Breast epithelium (tissue), 4 donors: ENCODE measurements at places on chromosomes 16 and 17. TPM values are rescaled to one million over a fixed set of nuclear protein-coding genes. Genes with fewer than 3 reads are reported as not detected.
A peak's percentile ranks its signal among the peaks of the same experiment; 100 is the strongest.

CTRB1 gene
- not detected for total RNA-seq

PRSS53 gene
- 1.3 TPM for total RNA-seq

ZNF750 gene
- total RNA-seq, result 7.8 TPM

GRCh38 chr17:37608351-37609169, 658 bp downstream of the SYNRG start:
- no peak for DNase-seq

- DNase-seq, result no peak
These were observed 199.1 kb downstream of the HS3ST3B1 start for GRCh38 chr17:14499976-14500375.

DNA sequence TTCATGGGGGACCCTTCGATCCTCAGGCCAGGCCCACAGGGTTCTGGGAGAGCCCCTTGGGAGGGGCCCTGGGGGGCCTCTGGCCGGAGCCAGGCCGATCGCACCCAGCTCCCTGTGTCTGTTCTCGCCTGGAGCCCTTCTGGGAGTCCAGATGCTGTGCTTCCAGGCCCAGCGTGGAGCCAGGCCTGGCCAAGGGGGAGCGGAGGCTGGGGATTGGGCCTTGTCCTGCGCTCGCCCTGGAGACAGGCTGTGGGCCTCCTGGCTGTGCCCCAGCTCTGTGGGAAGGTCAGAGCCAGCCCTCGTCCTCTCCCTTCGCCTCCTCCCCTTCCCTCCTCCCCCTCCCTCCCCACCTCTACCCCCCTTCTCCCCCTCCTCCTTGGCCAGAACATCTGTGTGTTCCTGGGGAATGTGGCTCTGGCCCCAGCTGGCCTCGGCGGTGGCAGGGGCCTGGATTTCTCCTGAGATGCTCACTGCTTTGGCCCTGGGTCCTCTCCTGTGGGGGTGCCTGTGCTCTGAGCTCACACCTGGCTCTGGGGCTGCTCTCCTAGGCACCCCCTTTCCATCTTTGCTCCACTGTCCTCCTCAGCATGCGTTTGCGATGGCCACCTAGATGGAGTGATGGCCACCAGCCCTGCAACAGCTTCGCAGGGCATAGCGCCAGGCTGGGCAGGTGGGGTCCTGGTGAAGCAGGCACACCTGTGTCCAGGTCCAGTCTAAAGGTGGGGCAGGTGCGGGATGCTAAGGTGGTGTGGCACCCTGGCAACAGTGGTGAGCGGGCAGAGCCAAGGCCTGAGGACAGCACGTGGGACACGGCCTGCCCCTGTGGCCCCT, 90.6 kb upstream of the CIBAR2 start:
- peak; percentile 52 for DNase-seq

DNA sequence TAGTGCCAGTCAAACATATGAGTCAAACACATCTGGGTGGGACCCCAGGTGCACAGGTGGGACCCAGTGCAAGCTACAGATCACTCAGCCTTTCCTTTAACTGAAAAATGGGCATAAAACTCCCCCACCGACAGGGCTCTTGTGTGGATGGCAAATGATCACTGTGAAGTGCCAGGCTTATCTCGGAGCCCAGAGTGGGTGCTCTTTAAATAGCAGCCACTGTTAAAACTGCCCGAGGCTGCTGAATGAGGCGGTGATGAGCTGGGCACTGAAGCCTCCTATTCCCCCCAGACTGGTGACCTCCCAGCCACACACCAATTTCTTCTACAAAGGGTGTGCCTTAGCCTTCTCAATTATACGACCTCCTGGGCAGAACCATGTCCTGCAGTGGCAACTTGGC, 433.8 kb downstream of the SLC39A11 start:
- no peak for DNase-seq

GRCh38 chr17:77610518-77610893, 348.0 kb upstream of the TNRC6C start:
- DNase-seq, result no peak

CCL3 gene
- total RNA-seq, result not detected

- no peak for DNase-seq
These were observed 644 bp downstream of the QRICH2 start for GRCh38 chr17:76307299-76307965.

NRN1L gene
- not detected for total RNA-seq

GRCh38 chr17:41738077-41738800, 3.8 kb upstream of the HAP1 start:
- DNase-seq, result peak; percentile 83

GRCh38 chr16:64339052-64339770, 782.7 kb downstream of the CDH11 start:
- DNase-seq, result no peak
